Activated T-helper 9 cell treated with anti-CD3 and anti-CD28 coated beads, Interleukin-2, amount 50 U/mL, for 16 hours (primary cell): ENCODE measurements at places on chromosomes 2 and 18.

GRCh38 chr18:25726298-25726697 lies 364.1 kb downstream of the SS18 start:
- no peak for DNase-seq

DNA sequence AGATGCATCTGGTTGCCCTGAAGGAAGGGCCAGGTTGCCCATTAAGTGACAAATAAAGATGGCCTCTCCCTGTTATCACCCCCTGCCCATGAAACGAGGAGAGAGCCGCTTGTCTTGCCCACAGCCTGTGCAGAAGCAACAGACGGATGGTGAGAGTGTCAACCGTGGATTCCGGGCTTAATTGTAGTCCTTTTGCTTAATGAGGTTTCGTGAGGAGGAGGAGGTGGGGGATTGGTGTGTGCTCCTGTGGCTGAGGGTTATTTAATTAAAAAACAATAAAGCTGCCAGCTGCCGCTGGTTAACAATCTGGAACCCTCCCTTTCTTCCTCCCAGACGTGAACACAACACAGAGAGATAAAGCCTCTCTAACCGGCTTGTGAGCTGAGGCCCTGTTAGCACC lies 188.0 kb upstream of the PARD3B start:
- DNase-seq: no peak

- DNase-seq: no peak
These were observed 9.1 kb upstream of the TMEM37 start for GRCh38 chr2:119422360-119423107.

- DNase-seq: no peak
These were observed 97.4 kb downstream of the FSIP2 start for GRCh38 chr2:185835974-185836373.
